Occipital lobe (tissue), 3 donors: ENCODE measurements at places on chromosomes 11 and 22. TPM values are rescaled to one million over a fixed set of nuclear protein-coding genes. Genes with fewer than 3 reads are reported as not detected.

PCF11 gene
- 93.3 TPM for total RNA-seq

AASDHPPT gene
- total RNA-seq, result 284 TPM

KRTAP5-10 gene
- total RNA-seq, result not detected

PES1 gene
- 41.3 TPM for total RNA-seq

LTO1 gene
- 17.9 TPM for total RNA-seq

DNA sequence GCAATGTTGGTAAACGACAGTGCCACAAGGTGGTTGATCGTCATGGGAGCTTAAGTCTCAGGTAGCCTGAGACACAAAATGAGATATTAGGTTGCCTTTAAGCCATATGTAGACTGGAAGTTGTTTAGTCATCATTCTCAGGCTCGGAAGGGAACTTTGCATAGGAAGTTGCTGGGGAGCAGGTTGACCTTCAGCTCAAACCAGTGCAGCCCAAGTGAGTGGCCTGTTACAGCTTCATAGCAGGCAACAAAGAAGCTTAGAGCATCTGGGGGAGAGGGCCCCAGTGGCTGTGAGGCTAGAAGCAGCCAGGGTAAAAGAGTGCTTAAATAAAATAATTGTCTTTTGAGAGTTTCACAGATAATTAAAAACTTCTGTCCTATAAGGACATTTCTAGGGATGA lies 404.0 kb downstream of the GUCY1A2 start:
- no peak for DNase-seq

GRCh38 chr22:49862496-49862776 lies 8.8 kb downstream of the ZBED4 start:
- DNase-seq, result no peak

DNA sequence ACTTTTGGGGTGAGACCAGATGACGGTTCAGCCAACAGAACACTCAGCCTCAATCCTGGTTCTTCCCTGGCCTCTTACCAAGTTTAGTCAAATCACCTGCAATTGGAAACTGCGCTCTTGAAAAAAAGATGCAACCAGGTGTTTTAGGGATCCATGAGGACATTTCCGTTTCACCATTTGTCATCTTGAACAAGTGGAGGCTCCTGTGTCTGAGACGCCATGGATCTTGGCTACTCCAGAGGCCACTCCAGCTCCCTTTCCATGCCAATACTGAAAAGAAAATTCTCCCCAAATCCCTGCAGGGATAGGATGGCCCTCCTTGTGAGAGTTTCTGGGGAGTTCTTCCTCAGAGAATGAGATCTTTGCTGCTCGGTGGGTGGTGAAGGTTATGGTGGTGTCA lies 27.7 kb downstream of the LRRC74B start:
- DNase-seq, result no peak

DNA sequence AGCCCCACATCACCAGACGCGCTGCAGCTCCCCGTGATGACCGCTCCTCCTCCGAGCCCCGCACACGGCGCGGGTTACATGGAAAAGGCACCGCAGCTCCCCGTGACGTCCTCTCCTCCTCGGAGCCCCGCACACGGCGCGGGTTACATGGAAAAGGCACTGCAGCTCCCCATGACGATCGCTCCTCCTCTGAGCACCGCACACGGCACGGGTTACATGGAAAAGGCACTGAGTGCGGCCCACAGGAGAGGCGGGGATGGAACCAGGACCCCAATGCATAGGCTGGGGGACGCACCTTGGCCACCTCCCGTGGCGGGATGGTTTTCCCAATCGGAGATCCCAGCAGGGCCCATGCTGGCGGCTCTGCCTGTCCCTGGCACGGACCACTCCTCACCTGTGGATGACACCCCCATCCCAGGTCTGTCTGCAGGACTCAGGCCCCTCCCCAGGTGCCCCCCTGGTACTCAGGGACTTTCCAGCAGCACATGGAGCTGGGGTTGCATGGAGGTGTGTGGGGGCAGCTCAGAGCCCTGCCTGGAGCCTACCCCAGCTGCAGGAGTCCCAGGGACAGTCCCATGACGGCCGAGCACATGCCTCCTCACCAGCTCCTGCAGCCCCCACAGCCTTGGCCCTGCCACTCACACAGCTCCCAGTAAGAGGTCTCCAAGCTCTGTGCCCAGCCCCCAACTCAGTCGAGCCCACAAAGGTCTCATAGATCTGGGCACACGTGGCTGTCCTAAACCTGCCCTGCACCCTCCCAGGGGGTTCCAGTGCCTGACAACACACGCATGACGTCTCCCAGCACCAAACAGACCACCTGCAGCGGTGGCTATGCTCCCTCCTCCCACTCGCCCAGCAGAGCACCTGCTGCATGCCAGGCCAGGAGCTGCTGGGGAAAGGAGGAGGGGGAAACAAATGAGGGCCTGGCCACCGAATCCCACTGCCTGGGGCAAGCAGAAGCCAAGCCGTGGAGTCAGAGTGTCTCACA lies 166.6 kb downstream of the BRD1 start:
- no peak for DNase-seq
